ENCODE measurements at places on chromosomes 12 and 14.

GRCh38 chr12:52627395-52628110 is 9.2 kb upstream of the KRT73 start:
- no peak for DNase-seq

GRCh38 chr12:87305481-87305880 is 723.7 kb downstream of the C12orf50 start:
- DNase-seq = no peak

- no peak for DNase-seq
These were observed 6.0 kb upstream of the RNASE6 start for GRCh38 chr14:20775043-20775442.

DNA sequence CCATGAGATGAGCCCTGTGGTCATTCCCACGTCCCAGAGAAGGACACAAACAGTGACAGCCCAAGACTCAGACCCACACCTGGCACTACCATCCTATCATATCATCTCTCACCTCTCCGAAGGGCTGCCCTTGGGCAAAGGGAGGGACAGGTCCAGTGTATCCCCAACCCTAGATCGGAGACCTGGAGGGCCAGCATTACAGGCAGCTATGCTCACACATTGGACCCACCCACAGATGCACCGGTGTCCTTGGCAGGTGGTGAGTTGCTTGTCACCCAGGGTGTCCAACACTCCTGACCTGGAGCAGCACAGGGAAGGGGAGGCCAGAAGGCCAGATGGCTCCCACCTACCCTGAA is 117.4 kb downstream of the DICER1 start:
- no peak for DNase-seq

- DNase-seq = no peak
These were observed 28.5 kb downstream of the FAM222A start for GRCh38 chr12:109741970-109742703.

- DNase-seq = no peak
These were observed 4.5 kb downstream of the E2F7 start for GRCh38 chr12:77060883-77061240.

- DNase-seq = no peak
These were observed 1025.4 kb upstream of the LRFN5 start for GRCh38 chr14:40581264-40581663.

- no peak for DNase-seq
These were observed 3.3 kb downstream of the ALDH6A1 start for GRCh38 chr14:74080820-74081460.

GRCh38 chr14:23070262-23071129 is 13.2 kb upstream of the CDH24 start:
- no peak for DNase-seq

DNA sequence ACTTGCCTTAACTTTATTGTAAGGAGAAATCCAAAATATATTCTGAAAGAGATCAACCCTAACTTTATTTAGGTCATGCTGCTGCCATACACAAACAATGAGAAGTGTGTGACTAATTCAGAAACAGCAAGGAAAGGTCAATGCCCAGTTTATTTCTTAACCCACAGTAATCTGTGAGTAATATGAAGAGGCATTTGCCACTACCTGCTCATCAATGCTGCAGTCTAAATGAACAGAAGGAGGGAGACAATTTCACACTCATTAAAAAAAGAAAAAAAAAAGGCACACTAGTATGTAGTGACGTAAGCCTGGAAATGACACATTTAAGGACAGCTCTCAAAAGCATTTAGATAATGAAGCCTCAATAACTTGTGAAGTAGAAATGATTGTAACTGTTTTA is 90.5 kb upstream of the FOXN3 start:
- no peak for DNase-seq

GRCh38 chr12:88579161-88579517 is 1.1 kb downstream of the KITLG start:
- no peak for DNase-seq

GRCh38 chr12:120356567-120357030 is 12.4 kb downstream of the MSI1 start:
- no peak for DNase-seq

GRCh38 chr12:94157981-94158411 is 9.6 kb downstream of the PLXNC1 start:
- no peak for DNase-seq

DNA sequence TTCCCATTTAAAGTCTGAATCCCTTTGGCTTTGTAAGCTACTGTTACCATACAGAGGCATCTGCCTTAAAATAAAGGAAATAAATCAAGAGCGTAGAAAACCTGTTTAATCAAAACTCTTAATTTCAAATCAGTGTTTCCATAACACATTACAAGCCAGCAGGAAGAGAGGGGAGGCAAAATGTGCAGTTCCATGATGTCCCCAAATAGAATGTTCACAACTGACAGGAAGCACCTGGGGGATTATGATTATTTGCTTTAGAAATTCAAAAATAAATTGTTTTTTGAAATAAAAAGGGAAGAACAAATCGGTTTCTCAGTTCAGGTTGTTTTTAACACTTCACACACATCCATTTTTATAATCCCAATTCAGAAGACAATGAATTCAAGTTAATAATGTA is 21.4 kb downstream of the SOCS2 start:
- DNase-seq = no peak

GRCh38 chr12:87405918-87406317 is 623.3 kb downstream of the C12orf50 start:
- DNase-seq = no peak

- no peak for DNase-seq
These were observed 131.7 kb downstream of the PLXNC1 start for GRCh38 chr12:94280063-94280462.

- DNase-seq = peak; percentile 50
These were observed 10.2 kb downstream of the CD69 start for GRCh38 chr12:9750276-9751203.

DNA sequence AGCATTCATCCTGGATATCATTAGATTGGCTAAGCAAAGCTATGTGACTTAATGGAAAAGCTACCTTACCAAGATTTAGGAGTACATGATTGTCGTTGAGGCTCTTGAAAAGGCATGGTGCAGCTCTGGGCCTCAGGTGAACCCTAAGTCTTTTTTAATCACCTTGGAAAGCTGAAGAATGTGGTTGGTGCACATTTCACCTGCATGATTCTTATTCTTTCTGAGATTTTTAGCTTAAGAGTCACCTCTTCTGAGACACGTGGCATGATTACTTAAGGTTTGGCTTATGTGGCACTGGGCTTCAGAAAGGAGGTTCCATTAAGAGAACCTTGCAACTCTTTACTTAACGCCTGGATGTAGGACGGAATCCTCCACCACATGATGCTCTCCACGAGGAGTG is 498.5 kb downstream of the TMEM117 start:
- no peak for DNase-seq

GRCh38 chr14:38108681-38109080 is 99.0 kb upstream of the SSTR1 start:
- DNase-seq = no peak

DNA sequence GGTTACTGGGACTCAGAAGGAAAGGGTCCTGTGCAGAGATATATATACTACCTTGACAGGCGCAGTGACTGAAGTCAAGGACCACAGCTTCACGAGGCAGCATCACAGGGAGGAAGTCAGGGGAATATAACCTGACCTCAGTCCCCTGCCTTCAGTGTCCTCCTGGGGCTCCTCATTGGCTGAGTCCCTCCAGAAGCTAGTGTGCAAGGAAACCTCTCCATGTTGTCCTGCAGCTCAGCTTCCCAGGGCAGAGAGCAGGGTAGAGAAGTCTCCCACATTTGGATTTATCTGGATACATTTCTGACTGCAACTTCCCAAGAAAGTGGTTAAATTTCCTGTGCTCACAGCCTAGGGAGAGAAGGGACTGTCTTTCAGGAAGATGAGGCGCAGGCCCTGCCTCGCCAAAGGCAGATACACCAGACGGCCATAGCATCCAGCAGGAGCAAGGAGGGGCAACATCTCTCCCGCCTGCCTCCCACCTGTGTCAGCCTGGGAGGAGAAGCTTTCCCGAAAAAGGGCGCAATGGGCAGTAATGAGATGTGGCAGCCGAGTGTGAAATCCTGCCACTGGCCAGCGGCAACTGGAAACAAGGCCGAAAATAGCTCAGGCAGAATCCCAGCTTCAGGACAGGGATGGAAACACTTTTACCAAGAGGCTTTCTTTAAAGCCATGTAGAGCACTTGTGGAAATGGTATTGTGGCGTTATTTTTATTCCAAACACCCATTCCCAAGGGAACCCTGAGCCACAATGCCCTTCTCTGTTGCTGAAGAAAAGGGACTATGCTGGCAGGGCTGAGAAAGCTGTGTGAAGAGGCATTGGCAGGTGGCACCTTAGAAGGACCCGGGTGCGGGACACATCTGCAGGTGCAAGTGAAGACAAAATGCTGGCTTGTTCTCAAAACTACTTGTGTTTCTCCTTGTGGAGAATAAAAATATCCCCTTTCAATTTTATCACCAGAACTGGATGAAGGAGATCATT is 54.9 kb upstream of the HIF1A start:
- no peak for DNase-seq

DNA sequence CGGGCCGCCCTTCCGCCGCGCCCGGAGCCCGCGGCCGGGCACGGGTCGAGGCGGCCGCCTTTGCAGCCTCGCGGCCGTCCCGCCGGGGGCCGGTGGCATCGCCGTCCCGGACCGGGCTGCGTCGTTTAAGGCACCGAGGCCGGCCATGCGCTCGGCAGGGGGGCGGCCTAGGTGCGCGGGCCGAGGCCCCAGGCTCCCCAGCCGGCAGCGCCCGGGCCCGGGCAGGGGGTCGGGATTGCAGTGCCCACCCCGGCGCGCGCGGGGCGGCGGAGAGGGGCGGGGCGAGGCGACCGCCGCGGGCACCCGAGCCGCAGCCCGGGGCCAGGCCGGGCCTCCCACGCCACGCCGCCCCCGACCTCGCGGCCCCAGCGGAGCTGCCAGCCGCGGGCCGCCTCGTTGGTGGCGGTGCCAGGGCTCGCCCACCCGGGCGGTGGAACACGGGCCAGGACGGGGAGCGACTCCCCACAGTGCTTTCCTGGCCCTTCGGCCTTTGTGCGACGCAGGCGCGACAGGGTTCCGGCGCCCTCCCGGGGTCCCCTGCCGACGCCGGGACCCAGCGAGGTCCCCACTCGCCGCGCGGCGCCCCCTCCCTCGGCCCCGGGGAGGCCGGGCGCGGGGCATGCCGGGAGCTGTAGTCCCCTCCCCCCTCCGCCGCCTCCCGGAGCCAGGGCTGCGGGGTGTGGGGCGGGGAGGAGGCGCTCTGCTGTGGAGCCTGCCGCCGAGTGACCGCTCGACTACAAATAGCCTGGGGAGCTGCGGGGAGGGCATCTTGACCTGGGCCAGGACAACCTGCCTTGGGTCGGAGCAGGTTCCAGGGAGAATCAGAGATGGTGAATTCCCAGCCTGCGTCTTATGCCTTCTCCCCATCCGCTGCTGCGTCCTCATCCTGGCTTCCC is 769 bp downstream of the FKBP4 start:
- no peak for DNase-seq

DNA sequence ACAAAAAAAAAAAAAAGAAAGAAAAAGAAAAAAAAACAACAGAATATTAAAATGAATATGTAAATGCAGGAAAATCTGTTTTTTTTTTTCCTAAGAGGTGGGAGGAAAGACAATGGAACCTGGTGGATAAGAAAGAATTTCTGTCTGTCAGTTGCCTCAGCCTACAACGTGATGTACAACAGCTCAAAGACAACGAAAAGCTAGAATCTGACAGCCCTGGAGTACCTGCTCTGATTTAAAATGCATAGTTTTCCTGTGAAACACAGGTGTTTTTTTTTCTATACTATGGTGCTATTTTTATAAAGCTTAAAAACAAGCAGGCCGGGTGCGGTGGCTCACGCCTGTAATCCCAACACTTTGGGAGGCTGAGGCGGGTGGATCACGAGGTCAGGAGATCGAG is 30.0 kb upstream of the ULK1 start:
- DNase-seq = no peak

GRCh38 chr12:95396849-95397468 is 77.0 kb upstream of the METAP2 start:
- no peak for DNase-seq

DNA sequence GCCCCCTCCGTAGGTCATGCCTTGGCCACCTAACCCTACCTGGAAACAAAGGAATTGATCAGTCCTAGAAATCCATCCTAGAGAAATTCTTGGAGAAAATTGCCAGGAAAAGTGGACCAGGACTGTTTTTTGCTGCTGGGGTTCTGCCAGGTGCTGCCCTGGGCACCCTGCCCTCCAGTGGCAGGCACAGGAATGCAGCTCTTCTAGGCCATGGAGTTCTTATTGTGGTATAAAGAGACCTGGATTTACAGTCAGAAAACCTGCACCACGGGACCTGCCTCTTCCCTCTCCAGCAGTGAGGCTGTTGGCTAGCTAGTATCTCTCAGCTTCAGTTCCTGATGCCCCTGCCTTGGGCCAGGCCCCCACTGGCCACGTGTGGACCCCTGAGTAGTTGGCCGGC is 59.7 kb downstream of the SLC24A4 start:
- no peak for DNase-seq

DNA sequence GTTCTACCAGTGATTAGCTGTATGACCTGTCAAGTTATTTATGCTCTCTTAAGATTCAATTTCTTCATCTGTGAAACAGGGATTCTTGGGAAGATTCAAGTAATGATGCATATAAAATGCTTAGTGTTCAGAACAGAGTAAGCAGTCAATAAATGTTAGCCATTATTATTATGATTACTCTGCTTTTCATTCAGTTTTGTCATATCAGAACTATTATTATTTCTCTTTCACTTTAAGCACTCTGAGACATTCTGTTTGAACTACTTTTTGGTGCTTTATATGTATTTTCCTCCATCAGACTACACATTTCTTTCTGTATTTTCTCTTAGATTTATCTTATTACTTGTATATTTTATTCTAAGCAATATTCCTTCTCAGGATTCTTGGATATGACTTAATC is 81.2 kb downstream of the CFAP54 start:
- DNase-seq = no peak

- no peak for DNase-seq
These were observed 8.8 kb upstream of the PRIMA1 start for GRCh38 chr14:93797071-93797470.

DNA sequence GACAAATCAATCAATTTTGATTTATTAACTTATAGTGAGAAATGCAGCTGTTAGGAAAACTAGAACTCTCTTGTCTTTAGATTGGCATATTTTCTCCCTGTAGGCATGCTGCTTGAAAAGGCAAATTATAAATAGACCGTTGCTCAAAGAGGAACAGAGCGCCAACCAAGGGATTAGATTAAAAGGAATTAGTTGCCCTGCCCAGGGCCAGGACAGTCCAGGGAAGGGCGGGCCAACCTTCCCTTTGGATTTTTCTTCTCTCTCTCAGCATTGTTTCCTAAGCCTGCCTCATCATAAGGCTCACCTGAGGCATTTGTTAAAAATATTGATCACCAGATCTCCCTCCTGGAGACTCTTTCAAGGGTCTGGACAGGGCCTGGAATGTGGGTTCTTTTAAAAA is 8.6 kb downstream of the CIPC start:
- DNase-seq = no peak

DNA sequence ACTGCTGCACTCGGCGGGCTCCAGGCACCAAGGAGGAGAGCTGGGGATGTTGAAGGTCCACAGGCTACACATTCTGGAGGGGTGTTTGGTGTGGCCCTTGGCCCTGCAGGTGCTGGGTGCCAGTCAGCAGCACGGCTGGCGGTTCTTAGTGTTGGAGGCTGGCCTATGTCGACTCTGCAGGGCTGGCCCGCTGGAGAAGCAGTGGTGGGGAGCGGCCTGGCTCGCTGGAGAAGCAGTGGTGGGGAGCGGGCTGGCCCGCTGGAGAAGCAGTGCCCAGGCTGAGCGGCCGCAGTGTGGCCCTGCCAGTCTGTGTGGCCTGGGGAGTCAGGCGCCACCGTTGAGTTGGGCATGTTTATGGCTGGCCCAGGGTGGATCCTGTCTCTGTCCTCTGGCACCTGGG is 27.3 kb downstream of the MTA1 start:
- no peak for DNase-seq

GRCh38 chr12:16605642-16606116 is 283 bp downstream of the LMO3 start:
- no peak for DNase-seq
